ENCODE measurements at places on chromosomes 3 and 15. TPM values are rescaled to one million over a fixed set of nuclear protein-coding genes. Genes with fewer than 3 reads are reported as not detected.
A peak's percentile ranks its signal among the peaks of the same experiment; 100 is the strongest.

GRCh38 chr15:29612096-29612495 lies 210.2 kb downstream of the TJP1 start:
- DNase-seq, result no peak

Gene KLHL6
- not detected for total RNA-seq

Gene ROBO1
- 0.46 TPM for total RNA-seq

- no peak for DNase-seq
Measured at GRCh38 chr3:29521293-29521692, 240.4 kb downstream of the RBMS3 start.

DNA sequence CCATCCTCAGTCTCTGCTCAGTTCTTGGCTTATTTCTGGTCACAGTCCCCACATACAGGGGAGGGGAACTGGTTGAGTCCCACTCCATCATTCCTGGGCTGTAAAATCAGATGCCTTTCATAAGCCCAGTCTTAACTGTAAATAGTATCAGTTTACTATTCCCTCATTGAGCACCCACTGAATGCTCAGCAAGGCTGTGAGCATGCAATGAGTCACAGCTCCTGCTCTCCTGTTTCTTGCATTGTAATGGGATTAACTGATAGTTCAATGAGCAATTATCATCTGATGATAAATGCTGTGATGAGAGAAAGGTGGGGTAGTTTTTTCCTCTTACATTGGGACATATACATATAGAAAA lies 113.6 kb upstream of the TPM1 start:
- peak; percentile 56 for DNase-seq

Gene NOX5
- total RNA-seq, result not detected

DNA sequence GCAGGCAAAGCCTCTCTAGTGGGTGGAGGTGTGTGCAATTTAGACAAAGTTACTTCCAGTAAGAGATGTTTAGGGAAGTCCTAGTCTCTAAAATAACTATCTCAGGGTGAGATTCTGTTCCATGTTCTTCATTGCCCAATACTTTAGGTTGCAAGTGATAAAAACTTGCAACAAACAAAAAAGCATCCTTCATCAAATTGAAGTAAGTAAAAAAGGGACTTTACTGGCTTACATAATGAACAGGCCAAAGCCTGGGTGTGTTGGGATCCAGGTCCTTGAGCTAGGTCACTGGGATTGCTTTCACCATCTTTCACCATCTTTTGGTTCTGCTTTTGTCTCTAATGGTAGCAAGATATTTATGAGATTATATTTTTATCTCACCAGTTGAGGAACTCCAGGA lies 38.3 kb downstream of the CX3CR1 start:
- no peak for DNase-seq

- DNase-seq, result no peak
Measured at GRCh38 chr3:30875505-30875904, 19.0 kb downstream of the GADL1 start.

Gene SLC9C1
- total RNA-seq, result not detected
